Stimulated activated CD4-positive, alpha-beta T cell treated with anti-CD3 and anti-CD28 coated beads, Interleukin-12 subunit alpha, Interleukin-12 subunit beta, amount 100 ng/mL, for 24 hours (primary cell): ENCODE measurements at places on chromosomes 5 and 9.

DNA sequence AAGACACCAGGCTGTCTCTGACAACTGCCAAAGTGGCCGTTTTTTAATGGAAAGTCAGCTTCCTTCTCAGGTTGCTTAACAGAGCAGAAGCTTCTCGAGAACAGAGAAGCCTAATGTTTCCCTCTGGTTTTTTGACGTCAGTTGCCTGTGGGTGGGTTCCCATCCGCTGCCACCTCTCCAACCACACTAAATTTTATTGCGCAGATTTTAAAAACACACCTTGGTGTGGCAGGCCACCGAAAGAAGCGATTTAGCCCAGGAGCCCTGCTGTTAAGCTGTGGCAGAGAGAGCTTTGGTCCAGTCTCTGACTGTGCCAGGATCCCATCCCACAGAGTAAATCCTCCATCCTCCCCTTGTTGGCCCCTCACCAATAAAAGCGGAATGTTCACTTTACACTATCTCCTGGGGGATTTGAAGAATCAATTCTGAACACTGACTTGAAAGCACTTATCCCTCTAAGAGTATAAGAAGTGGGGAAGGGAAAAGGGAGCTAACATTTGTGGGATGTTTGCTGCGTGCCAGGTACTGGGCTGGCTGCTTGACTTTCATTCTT is 181.6 kb downstream of the AOPEP start:
- DNase-seq, result no peak

DNA sequence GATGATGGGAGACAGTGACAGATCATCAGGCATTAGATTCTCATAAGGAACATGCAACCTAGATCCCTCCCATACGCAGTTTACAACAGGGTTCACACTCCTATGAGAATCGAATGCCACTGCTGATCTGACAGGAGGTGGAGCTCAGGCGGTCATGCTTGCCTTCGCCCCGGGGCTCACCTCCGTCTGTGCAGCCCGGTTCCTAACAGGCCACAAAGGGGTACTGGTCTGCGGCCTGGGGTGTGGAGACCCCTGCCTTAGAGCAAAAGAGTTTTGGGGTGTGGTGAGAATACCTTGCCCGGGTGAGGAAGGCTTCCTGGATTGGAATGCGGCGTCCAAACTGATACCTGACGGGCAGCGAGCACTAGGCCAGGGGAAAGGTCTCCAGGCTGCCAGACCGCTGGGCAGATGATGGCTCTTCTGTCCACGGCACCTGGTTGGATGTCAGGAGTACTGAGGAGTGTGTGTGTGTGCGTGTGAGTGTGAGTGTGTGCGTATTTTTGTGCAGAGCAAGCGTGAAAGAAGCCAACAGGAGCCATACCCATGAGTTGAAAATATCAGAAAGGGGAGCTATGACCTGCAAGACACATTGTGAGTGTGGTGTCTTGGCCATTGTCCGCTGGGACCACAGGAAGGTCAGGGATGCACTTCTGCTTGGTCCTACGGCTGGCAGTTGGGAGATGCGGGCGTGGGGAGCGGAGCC is 55.4 kb downstream of the ACER2 start:
- no peak for DNase-seq

- no peak for DNase-seq
Measured at GRCh38 chr9:137084526-137084925, 2.3 kb upstream of the MAN1B1 start.

GRCh38 chr9:131640438-131641137 is 95.3 kb downstream of the PRRT1B start:
- no peak for DNase-seq

- DNase-seq, result no peak
Measured at GRCh38 chr9:88969646-88970373, 21.5 kb upstream of the S1PR3 start.

GRCh38 chr5:171581781-171582180 is 162.3 kb downstream of the FGF18 start:
- no peak for DNase-seq

DNA sequence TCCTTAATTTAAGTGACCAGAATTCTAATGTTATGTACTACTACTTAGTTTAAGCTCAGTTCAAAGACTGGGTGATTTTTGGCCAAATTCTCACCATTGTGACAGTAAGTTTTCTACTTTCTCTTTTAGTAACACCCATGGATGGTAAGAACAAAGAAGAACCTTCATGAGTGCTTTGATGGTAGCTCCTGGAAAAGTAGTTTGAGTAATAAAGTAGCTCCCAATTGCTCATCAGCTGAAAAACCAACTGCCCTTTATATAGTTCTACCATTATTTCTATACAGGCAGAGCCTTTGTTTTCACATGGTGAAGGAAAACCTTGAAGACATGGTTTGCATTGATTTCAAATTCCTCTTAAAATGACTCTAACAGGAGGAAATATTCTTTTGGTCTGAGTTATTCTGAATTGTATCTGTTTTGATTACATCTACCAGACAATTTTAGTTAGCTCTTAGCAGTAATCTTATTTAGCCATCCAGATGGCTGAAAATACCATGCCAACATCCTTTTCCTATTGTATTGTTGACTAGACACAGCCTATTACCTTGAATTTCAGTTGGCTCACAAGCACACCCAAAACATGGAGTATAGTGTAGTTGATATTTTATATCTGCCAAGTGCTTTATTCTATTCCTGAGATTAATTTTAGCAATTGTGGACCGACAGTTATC is 23.7 kb upstream of the STARD4 start:
- DNase-seq, result no peak

- DNase-seq, result no peak
Measured at GRCh38 chr5:142189813-142190212, 81.2 kb downstream of the NDFIP1 start.
